ENCODE measurements at places on chromosomes 5 and 9.

DNA sequence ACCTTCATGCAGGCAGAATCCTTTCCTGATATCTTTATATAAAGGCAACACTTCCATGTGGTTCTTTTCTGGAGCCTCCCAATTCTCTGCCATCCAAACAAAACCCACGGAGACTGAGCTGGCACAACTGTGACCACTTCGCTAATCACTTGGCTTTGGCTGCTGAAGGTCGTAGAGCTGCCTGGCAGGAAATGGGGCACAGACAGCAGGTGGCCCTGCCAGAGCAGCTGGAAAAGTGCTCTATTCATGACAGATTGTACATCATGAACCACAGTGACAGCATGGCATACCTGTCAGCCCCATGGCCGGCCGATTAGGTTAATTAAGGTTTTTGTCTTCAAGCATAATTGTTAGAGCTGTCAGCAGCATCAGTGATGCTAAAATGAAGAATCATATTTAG is 141.9 kb upstream of the ANKRD55 start:
- DNase-seq: no peak

- DNase-seq: no peak
These were observed 60.4 kb upstream of the SPRY4 start for GRCh38 chr5:142385194-142385593.

DNA sequence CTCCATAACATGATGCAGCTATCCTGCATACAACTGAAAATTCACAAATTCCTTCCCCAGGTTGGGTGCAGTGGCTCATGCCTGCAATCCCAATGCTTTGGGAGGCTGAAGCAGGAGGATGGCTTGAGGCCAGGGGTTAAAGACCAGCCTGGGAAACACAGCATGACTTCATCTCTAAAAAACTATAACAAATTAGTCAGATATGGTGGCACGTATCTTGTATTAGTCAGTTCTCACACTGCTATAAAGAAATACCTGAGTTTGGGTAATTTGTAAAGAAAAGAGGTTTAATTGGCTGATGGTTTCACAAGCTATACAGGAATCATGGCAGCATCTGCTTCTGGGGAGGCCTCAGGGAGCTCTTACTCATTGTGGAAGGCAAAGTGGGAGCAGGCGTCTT is 56.4 kb upstream of the DAPK1 start:
- DNase-seq: no peak

DNA sequence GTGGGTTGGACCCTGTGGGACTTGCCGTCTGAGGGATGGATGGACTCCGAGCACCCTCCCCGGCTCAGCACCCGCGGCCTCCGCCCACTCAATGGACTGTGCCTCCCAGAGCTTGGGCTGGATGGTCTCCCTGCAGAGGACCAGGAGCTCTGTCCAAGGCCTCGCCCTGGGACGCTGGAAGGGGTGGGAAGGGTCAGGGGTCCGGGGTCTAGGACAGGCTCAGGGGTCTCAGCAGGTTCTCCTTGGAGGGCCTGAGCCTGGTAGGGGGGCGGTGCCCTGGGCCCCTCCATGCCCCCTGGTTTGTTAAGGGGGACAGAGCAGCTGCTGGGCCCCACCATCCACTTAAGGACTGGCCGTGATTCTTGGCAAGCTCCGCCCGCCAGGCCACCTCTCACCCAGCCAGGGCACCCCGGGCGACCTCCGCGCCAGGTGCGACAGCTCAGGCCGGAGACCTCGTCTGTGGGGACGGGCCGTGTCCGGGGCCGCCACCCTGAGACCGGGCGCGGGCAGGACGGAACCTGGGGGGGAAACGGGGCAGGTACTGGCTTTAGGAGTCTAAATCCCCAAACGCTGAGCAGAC is 29.2 kb downstream of the EXOC3 start:
- no peak for DNase-seq

- DNase-seq: peak; percentile 46
These were observed at the start of gene ISL1 for GRCh38 chr5:51383131-51384121. TSS of gene ISL1 (plus strand) at chr5:51383448. CDS start at chr5:51383672, 224 bp downstream.

GRCh38 chr9:128020692-128021091 is 39.9 kb upstream of the EEIG1 start:
- no peak for DNase-seq

DNA sequence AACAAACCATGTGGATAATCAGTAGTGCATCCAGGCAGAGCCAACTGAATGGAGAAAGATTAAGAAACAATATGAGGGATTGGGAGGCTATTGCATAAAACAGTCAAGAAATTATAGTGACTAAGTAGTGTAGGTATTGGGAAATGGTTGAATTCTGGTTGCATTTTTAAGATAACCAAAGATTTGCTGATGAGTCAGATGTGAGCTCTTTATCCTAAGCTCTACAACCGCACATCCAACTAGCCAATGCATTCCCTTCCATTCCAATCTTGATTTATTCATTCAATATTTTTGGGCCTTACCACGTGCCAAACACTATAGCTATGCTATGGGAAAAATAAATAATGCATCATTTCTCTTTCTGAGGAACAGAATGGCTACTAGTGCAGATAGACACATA is 524.5 kb upstream of the RGMB start:
- no peak for DNase-seq

DNA sequence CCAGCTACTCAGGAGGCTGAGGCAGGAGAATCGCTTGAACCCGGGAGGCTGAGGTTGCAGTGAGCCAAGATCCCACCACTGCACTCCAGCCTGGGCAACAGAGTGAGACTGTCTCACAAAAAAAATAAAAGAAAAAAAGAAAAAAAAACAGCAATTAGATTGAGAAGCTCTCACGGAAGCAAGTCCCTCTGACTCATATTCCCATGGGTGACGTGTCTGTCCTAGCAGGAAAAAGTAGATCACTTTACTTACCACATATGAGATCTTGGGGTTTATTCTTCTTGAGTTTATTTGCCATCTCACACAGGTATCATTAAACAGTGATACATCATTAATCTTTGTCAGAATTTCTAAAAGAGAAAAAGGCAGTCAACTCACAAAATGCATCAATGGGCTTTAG is 62.6 kb downstream of the SUSD1 start:
- DNase-seq: no peak

GRCh38 chr5:98463222-98463621 is 310.2 kb upstream of the RGMB start:
- DNase-seq: no peak

- no peak for DNase-seq
These were observed 81.9 kb downstream of the RMI1 start for GRCh38 chr9:84062538-84062937.

DNA sequence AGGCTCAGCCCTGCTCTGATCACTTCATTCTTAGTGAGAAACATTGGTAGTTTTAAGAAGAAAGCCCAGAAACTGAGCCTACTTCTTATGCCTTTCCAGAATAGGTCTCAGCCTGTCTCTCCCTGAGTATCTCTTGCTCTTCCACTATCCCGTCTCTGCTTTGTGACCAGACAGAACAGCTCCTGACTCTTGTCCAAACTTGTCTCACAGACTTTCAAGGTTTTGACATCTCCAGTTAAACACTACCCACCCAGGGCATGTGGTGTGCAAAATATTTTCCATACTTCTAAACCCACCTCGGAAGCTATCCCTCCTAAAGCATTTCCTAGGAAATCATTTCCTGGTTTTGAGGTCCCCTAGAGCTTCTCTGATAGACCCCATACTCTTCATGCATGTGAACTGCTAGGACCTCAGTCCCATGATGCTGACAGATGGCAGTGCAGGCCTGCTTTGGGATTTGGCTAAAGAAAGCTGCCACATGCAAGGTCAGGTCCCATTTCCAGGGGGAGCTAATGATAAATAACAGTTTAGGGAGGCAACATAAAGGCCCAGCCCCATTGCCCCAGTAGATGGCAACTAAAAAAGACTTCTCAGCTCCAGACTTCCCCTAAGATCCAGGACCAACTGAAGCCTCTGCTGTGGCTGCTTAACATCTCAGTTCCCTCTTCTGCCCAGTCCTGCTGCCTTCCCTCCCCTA is 211.5 kb downstream of the MED10 start:
- DNase-seq: no peak

DNA sequence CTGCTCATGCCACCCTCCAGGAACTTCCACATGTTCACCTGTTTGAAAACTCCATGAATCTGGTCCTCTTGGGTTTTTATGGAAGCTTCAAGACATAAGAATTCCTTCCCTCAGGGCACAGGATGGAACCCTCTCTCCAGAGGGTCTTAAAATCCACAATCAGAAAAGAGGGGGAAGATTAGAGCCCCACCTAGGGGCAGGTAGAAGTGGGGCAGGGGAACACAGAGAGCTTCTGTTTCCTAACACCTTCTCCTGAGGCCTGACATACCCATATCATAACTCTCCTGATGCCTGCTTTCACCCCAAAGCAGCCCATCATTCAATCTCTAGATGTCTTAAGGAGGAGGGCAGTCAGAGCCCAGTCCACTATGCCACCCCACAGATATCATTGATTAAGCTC is 1087.7 kb upstream of the ARRDC3 start:
- DNase-seq: no peak

DNA sequence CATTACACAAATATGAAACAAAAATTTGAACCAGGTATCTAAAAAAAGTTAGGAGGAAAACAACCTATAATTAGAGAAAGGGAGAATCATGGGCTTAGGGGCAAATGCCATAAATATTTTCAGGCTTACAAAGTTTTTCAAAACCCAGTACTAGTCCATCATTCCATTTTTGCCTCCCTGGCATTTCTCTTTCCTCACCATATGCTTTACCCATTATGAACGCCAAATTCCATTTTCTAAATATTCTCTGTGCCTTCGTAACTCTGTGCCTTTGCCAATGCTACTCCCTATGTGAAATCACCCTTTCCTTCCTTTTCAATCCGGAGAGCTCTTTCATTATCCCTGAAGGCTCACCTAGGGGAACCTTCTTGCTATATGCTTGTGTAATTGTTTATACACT is 434.1 kb downstream of the ZSWIM6 start:
- no peak for DNase-seq

- peak; percentile 73 for DNase-seq
These were observed 21.6 kb downstream of the FBXW11 start for GRCh38 chr5:171984748-171985419.

GRCh38 chr9:546235-546634 is 295.3 kb upstream of the DMRT1 start:
- DNase-seq: no peak

GRCh38 chr9:6522263-6522662 is 109.3 kb downstream of the UHRF2 start:
- DNase-seq: no peak

GRCh38 chr9:109799792-109800191 is 19.8 kb downstream of the PALM2AKAP2 start:
- no peak for DNase-seq

DNA sequence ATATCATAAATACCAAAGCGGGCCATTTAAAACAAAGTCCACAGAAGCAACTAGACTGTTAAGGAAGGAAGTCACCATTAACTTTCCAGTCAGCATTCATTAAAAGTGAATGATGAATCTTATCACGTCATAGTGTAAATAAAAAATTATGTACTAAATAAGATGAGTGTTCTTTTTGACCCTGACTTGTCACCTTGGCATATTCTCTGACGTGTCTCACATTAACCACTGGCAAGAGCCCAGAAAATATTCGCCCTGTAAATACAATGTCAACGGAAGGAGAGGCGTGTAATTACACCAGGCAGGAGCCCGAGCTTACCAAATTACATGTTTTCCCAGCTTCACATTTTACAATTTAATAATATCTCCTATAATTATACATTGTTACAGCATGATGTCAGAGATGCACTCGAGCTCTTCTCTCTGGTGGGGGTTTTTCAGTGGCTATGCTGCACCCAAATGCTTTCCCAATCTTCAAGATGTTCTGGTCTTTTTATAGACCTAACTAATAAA is 29.3 kb upstream of the UBE2QL1 start:
- DNase-seq: no peak

DNA sequence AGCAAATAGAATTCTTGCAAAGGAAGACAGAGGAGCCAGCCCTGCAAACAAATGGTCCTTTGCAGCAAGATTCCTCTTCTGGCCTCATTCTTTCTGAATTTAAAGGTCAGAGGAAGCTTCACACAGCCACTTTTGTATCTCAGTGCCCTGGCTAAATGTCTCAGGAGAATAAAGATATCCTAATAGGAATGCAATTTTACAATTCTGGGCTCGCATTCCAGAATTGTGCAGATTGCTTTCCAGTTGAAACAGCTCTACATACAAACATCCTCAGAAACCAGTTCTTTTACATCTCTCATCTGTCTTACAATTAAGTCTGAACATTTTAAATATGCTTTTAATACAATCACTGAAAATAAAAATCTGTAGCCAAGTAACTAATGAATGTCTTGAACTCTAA is 14.6 kb upstream of the ACOT12 start:
- DNase-seq: no peak

- no peak for DNase-seq
These were observed 409.7 kb downstream of the IRX1 start for GRCh38 chr5:4005335-4005734.

All from activated CD4-positive, alpha-beta T cell treated with anti-CD3 and anti-CD28 coated beads, Interleukin-2, Interleukin-6, amounts not matched to agents 100 ng/mL and 50 ng/mL, durations not matched to agents 16 hours and 8 hours (primary cell).